ENCODE measurements at places on chromosomes 2 and 18.

DNA sequence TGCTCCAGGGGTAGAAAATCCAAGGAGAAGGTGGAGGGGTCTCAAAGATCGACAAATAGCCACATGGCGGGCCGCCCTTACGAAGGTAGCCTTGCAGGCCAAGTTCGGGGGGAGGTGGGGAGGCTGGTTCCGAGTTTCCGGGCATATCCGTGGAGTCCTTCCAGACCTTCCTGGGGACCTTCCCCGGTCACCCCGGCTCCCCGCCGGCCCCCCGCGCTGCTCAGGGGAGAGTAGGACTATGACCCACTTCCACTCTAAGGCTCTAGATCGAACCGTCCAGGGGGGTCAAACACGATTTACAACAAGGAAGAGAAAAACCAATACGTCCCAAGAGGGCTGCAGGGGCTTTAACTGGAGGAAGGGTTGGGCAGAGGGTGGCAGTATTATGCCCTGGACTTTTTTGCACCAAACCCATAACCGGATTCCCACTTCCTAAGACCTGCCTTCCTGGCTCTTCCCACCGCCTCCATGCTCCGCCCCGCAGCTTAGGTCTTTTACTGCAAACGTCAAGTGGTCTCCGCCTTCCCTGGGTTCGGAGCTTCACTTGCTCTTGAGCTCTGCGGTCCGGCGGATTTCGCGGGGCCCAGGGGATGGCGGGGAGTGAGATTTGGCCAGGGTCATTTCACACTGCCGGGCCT is 779 bp upstream of the LYPD6 start:
- peak; percentile 27 for DNase-seq

GRCh38 chr18:39660141-39660540 is 2094.5 kb upstream of the CELF4 start:
- DNase-seq, result no peak

DNA sequence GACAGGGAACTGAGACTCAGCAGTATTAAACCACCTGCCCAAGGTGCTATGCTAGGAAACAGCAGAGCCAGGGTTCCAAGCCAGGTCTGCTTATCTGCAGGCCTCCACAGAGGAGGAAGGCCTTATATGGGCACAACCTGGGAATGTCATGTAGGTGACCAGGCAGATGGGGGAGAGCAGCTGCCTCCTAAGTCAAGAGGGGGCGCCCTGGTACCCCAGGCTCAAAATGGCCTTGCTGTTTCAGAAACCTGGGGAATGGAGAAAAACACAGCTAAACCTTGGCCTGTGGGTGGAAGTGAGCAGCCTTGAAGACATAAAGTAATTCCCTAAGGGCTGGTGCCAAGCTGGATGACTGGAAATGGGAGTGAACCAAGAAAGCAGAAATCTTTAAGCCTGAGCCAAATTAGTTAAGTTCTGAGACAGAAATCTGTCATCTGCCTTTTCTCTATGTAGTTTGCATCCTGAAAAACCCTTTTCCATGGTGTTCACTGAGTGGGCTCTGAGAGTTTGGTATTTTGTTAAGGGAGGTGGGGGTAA is 79.1 kb downstream of the MAPK4 start:
- no peak for DNase-seq

DNA sequence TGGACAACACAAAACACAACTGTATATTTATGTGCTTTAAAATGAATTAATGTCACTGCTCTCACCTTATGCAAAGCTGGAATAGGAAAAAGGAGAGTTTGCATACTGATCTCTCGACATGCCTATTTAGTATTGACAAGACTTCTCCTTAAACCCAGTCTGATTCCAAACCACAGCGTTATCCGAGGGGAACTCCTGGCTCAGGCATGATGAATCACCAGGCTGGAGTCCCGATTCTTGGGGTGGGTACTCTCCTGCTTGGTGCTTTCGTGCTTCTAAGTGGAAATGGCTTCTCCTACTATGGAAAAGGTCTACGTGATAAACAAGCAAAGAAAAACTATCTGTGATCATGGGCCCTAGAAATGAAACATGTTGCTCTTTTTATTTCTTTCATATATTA is 88.9 kb upstream of the SLC35G4 start:
- DNase-seq, result no peak

GRCh38 chr2:108363024-108363907 is 14.5 kb upstream of the SULT1C4 start:
- no peak for DNase-seq

DNA sequence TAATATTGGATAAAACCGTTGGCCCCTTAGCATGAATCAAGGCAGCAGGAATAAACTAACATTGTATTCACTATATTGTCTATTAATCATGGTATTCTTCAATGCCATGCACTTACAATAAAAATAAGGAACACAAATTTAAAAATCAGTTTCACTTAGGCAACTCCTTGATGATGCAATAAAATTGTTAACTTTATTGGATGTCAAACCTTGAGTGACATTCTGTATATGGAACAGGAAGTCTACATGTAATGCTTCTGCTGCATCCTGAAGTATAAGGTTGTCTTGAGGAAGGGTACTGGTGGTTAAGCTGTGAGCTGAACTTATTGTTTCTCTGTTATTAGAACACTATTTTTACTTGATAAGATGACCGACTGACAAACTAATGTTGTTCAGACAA is 605.5 kb downstream of the SATB2 start:
- DNase-seq, result no peak

GRCh38 chr2:144834998-144835633 is 315.2 kb upstream of the ZEB2 start:
- no peak for DNase-seq

DNA sequence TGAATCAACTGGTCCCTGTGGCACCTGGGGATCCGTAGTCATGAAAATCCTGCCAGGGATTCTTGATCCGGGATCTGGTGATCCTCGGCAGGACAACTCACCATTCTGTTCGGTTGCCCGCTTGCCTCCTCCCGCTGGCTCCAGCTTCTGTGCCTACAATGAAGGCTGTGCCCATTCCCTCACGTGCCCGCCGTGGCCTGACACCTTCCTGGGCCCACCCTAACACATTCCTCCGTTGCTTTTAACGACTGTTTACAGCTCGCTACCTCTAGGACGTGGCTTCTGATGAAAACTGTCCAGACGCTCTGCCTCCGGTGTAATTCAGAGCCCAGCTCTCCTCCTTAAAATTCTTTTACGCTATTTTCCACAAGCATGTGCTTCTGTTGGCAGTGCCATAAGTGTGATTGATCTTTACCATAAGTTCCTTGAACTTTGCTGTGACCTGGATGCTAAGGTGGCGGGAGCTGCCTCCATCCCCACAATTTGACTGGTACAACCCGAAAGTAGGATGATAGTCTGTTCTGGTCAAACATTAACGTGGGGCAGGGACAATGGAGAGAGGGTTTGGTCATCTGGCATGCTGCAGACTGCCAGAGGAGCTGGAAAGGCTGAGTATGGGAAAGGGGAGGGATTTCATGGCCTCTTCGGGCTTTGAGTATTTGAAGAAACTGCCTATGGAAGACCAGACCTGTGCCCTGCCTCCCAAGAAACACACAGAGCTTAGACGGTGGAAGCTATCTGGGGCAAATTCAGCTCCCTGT is 206.8 kb upstream of the TNP1 start:
- DNase-seq, result no peak

GRCh38 chr18:31267823-31268481 is 50.0 kb upstream of the DSG1 start:
- no peak for DNase-seq

DNA sequence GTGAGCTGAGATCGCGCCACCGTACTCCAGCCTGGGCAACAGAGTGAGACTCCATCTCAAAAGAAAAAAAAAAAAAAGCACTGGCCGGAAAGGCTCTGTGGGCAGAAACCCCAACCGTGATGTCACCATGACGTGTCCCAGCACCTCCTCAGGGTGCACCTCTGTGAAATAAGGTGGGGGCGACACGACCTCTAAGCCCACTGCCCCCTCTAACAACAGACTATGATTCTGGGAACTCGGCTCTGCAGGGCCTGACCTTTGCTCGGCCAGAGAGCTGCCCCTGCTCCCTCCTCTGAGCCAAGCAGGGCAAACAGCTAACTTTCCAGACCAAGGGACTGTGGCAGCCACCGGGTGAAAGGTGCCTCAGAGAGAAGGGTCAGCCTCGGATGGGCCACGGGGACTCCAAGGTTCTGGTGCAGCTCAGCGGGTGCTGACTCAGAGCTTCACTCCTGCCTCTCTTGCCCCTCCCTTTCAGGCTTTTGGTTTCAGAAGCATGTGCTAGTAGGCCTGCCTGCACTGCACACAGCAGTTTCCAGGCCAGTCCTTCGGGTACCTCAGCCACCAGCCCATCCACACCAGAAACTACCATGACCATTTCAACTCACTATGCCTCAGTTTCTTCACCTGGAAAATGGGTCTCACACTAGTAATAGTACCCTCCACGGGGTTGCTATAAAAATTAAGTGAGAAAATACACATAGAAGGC is 8.0 kb downstream of the TMBIM1 start:
- no peak for DNase-seq

- no peak for DNase-seq
Observed at GRCh38 chr2:152167065-152167464, 8.5 kb downstream of the STAM2 start.

DNA sequence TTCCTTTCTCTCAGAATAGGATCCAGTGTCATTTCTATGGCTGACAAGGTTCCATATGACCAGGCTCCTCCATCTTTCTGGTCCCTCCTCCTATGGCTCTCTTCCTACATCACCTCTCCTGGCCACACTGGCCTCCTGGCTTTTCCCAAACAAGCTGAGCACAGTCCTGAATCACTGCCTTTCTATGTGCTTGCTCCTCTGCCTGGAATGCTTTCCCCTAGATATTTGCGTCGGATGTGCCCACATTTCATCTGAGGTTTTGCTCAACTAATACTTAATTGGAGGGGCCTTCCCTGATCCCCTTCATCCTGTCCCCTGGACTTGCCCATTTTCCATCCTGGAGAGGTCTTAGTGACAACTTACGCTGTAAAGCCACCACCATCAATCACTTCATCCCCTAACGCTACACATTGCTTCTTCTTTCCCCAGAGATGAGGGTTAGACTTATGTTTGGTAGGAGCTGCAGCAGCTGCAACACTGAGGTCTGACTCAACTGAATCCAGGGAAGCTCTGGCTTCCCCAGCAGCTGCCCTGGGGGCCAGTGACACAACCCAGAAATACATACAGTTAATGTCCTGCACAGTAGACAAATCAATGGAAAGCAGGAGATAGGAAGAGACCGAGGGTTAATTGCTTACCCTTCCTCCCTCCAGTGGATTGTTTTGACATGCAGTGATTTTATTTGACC is 42.9 kb downstream of the QPCT start:
- DNase-seq, result no peak

GRCh38 chr18:688323-688722 is 24.1 kb downstream of the ENOSF1 start:
- no peak for DNase-seq

DNA sequence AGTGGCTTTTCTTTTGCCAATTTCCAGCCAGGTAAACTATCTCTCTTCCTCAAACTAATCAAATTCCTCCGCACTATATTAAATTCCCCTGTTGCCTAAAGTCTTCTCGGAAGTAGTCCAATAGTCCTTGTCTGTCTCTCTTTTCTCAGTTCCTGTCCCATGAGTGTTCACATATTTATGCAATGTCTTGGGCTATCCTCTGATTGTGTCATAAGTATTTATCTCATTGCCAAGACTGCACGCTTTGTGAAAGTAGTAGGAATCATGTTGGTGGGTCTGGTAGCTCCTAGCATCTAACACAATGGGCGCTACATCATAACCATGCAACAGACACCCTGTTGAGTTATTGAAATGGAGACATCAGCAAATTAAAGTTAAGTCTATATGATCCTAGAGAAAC is 59.9 kb upstream of the POU3F3 start:
- no peak for DNase-seq

GRCh38 chr2:164080486-164080885 is 344.7 kb upstream of the FIGN start:
- no peak for DNase-seq

GRCh38 chr2:30134582-30134981 is 12.2 kb upstream of the YPEL5 start:
- DNase-seq, result no peak

- no peak for DNase-seq
Observed at GRCh38 chr2:168137510-168138180, 109.8 kb downstream of the STK39 start.

DNA sequence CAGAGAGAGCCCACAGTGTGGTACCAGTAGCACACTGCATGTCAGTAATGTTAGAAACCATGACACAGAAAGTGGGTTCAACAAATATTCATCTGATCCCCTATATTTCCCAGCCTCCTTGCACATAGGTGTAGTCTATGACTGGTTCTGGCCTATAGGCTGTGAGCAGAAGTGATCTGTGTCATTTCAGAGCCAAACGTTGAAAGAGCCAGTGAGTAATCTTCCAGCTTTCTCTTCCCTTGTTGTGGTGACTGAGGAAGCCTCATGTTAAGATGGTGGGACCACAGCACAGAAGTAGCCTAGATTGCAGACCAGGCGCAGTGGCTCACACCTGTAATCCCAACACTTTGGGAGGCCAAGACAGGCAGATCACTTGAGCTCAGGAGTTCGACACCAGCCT is 4.1 kb downstream of the TMEM237 start:
- no peak for DNase-seq

GRCh38 chr2:176138526-176138922 is 9.0 kb downstream of the HOXD8 start:
- DNase-seq, result no peak
